Smooth muscle cell of the pulmonary artery (primary cell): ENCODE measurements at places on chromosomes 4 and X. TPM values are rescaled to one million over a fixed set of nuclear protein-coding genes. Genes with fewer than 3 reads are reported as not detected.

The MAGEA8 gene
- total RNA-seq, result not detected in 2 replicates

The ODAPH gene
- total RNA-seq, result not detected in 2 replicates

The APOOL gene
- 15.7 and 17.1 TPM in 2 replicates for total RNA-seq

The PAGE2B gene
- not detected in 2 replicates for total RNA-seq

The VSIG4 gene
- not detected in 2 replicates for total RNA-seq

The MAML3 gene
- total RNA-seq, result 1.7 and 3.0 TPM in 2 replicates

The RGS12 gene
- total RNA-seq, result 12.5 and 14.5 TPM in 2 replicates

The IL15 gene
- total RNA-seq, result 2.7 and 7.6 TPM in 2 replicates

The WDR17 gene
- total RNA-seq, result 0.76 and 1.2 TPM in 2 replicates

The PCDH11X gene
- under 0.01 TPM in 1 of 2 replicates, not detected in the other for total RNA-seq

The KCNIP4 gene
- not detected in 2 replicates for total RNA-seq

The PF4V1 gene
- total RNA-seq, result 2.1 and 4.2 TPM in 2 replicates

The GATB gene
- total RNA-seq, result 12.2 and 12.4 TPM in 2 replicates

The SLC6A8 gene
- 31.0 and 56.2 TPM in 2 replicates for total RNA-seq

The HSD17B13 gene
- total RNA-seq, result 0.13 TPM in 2 replicates

The TLR1 gene
- total RNA-seq, result 0.76 and 1.5 TPM in 2 replicates

The YY2 gene
- 3.4 and 4.0 TPM in 2 replicates for total RNA-seq

The SMPX gene
- total RNA-seq, result not detected in 2 replicates

The MAGEA12 gene
- not detected in 2 replicates for total RNA-seq

The MAGEE2 gene
- total RNA-seq, result not detected in 2 replicates

The NPFFR2 gene
- total RNA-seq, result not detected in 2 replicates

The AKAP4 gene
- total RNA-seq, result not detected in 2 replicates

The SYN1 gene
- total RNA-seq, result 0.07 and 0.36 TPM in 2 replicates

The IL2 gene
- not detected in 2 replicates for total RNA-seq
